ENCODE measurements at places on chromosomes 5 and 9.

GRCh38 chr5:2148312-2149194 is 265.8 kb upstream of the IRX4 start:
- no peak for DNase-seq

DNA sequence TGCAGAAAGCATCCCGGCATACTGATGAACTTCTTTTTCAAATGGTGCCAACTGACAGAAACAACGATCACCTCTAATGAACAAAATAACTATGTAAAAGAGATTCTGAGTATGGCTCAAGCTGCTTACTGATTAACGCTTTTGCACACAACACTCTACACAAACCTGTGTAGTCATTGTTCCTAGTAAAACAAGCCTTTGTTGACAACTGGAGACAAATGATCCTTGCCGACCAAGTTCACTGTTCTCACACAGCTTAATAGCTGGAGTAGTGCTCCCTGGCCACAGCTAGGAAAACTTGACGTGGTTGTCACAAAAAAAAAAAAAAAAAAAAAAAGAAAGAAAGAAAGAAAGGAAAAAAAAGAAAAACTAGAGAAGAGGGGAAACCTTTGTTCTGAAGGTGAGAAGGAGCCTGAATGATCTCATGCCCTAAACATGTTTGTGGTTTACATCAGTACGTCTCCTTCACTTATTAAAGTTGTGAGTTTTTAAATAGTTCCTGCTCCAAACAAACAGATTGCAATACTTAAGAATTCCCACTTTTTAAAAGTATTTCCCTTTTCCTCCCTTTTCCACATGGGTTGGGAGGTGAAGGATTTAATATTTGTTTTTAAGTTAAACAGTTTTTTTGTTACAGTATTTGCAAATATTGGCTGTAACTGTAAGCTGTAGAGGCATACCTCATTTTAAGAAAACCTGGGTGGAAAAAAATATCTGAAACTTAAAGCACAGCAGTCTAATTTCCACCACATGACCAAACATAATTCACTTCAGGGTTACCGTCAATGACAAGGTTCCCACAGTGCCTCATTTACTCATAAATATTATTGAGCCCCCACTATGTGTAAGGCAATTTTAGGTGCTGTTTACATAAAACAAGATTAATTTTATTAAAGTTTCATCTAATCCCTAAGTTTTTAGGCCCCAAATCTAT is 63.7 kb downstream of the GLIS3 start:
- DNase-seq, result peak; percentile 78

DNA sequence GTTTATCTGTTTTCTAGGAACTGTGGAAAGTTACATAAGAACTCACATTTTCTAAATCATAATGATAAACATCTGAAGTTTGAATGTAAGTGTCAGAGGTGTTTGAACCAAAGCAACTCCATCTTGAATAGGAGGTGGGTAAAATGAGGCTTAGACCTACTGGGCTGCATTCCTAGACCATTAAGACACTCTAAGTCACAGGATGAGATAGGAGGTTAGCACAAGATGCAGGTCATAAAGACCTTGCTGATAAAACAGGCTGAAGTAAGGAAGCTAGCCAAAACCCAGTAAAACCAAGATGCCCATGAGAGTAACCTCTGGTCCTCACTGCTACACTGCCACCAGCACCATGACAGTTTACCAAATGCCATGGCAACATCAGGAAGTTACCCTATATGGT is 297.7 kb upstream of the POU5F2 start:
- DNase-seq, result no peak

GRCh38 chr9:134132208-134132870 is 3.5 kb upstream of the WDR5 start:
- DNase-seq, result no peak

GRCh38 chr5:27020973-27021372 is 17.4 kb downstream of the CDH9 start:
- DNase-seq, result peak; percentile 56

DNA sequence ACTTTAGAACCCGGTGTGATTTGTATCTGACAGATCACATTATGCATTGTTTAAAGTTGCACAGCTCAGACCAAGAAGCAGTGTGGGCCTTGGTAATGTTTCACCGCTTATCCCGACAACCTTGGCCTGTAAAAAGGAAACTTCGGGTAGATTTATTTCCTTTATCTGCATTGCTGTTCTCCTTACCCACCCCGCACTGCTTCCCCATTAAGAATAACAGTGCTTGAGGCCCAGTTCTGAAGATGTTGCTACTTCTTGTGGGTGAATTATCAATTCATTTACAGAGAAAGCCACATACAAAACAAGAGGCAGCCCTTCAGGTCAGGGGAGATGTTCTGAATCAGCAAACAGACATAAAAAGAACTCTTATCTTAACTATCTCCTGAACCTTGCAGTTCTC is 8.4 kb downstream of the SMARCA2 start:
- DNase-seq, result no peak

All from astrocyte of the spinal cord (primary cell).